ENCODE measurements at places on chromosomes 6 and 20.
A peak's percentile ranks its signal among the peaks of the same experiment; 100 is the strongest.

- H3K36me3 ChIP-seq: no peaks in the 10 kb centered on the region
- H3K4me1 ChIP-seq: peaks cover 2% of the 10 kb centered on the region
- H3K27me3 ChIP-seq: no peaks in the 10 kb centered on the region
- H3K4me3 ChIP-seq: no peak overlapping the region
- peak; percentile 14 for DNase-seq
Observed at GRCh38 chr6:125798734-125799508, 8.2 kb downstream of the NCOA7 start.

DNA sequence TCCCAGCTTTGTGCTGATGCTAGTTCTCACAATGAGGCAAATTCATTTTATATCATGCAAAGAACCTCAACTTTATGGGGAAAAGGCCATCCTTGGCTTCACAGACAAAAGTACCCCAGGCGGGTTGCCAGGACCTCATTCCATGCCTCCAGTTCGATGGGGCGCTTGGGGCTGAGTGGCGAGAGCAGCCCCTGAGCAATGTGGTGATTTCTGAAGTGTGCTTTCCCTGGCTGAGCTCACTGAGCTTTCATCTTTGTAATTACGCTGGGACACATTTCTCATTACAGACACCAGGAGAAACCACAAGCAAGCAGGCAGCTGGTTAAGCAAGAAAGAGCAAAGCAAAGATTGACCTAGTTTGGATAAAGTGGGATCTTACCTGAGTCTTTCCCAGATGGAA is 301.5 kb upstream of the CDH4 start:
- no peaks in the 10 kb centered on the region for H3K27me3 ChIP-seq
- no peak overlapping the region for H3K27ac ChIP-seq
- no peaks in the 10 kb centered on the region for H3K4me1 ChIP-seq
- H3K36me3 ChIP-seq: no peaks in the 10 kb centered on the region
- H3K4me3 ChIP-seq: no peak overlapping the region
- no peak for DNase-seq

GRCh38 chr6:13077117-13077516 is 251.2 kb downstream of the TBC1D7 start:
- H3K36me3 ChIP-seq: no peaks in the 10 kb centered on the region
- DNase-seq: no peak
- H3K27me3 ChIP-seq: no peaks in the 10 kb centered on the region
- H3K4me1 ChIP-seq: peaks cover 3% of the 10 kb centered on the region
- H3K4me3 ChIP-seq: no peak overlapping the region

DNA sequence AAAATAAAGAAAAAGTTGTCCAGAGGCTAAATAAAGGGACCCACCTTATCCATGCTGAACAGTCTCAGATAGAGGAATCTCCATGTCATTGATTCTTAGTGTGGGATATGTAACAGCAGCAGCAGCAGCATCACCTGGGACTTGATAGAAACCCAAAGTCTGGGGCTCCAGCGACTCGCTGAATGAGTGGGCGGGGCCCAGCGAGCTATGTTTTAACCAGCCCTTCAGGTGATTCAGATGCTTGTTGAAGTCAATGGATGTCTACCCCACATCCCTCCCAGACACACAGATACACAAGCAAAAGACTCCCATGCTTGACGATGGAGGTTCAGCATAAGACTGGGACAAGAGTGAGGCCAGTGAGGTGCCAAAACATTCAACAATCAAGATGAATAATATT is 298.6 kb downstream of the UBE3D start:
- no peak overlapping the region for H3K4me3 ChIP-seq
- H3K4me1 ChIP-seq: no peaks in the 10 kb centered on the region
- no peak for DNase-seq

DNA sequence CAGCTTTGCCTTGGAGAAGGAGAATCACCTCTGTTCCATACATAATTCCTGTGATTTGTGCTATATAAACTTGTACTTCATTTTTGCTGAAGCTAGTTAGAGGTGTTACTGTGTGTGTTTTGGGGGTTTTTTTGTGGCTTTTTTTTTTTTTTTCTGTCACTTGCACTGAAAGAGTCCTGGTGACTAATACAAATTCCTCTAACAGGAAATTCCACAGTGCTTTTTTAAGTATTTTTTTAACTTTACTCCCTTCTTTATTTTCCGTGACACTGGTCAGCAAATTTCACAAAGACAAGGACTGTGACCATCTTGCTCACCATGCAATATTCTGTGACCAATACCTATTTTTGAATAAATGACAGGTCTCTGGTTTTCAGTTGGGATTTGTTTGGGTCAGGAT is 110.5 kb downstream of the ISM1 start:
- H3K27me3 ChIP-seq: no peaks in the 10 kb centered on the region
- no peak for DNase-seq
- no peak overlapping the region for H3K27ac ChIP-seq
- no peak overlapping the region for H3K4me3 ChIP-seq
- no peaks in the 10 kb centered on the region for H3K36me3 ChIP-seq

- H3K4me1 ChIP-seq: no peaks in the 10 kb centered on the region
- no peak overlapping the region for H3K27ac ChIP-seq
- H3K36me3 ChIP-seq: no peaks in the 10 kb centered on the region
- no peaks in the 10 kb centered on the region for H3K27me3 ChIP-seq
Observed at GRCh38 chr6:109253366-109253765, 128.9 kb downstream of the CD164 start.

DNA sequence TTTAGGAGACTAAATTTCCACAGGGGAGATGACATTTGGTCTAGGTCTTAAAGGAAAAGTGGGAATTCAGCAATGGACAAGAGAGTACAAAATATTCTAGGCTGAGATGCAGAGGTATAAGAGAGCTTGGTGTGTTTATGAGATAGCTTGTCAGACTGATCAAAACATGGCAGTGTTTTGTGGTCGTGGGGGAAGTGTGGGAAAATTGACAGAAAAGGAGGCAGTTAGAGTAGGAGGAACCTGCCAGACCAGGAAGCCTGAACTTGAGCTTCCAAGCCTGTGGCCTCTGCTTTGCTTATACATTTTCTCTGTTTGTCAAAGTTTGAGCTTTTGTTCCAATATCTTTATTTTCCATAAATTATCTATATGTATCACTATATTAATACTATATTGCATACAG is 69.5 kb upstream of the MAP3K7 start:
- no peak overlapping the region for H3K27ac ChIP-seq
- no peaks in the 10 kb centered on the region for H3K36me3 ChIP-seq
- H3K27me3 ChIP-seq: no peaks in the 10 kb centered on the region
- DNase-seq: no peak
- H3K4me3 ChIP-seq: no peak overlapping the region

GRCh38 chr6:33633462-33634158 is 12.5 kb downstream of the ITPR3 start:
- H3K4me1 ChIP-seq: peaks cover 9% of the 10 kb centered on the region
- no peaks in the 10 kb centered on the region for H3K36me3 ChIP-seq

- H3K27ac ChIP-seq: no peak overlapping the region
- DNase-seq: no peak
- no peak overlapping the region for H3K4me3 ChIP-seq
- peaks cover 3% of the 10 kb centered on the region for H3K4me1 ChIP-seq
Observed at GRCh38 chr20:15653396-15654207, 919.6 kb downstream of the KIF16B start.

GRCh38 chr6:4055420-4056041 is 23.4 kb downstream of the FAM217A start:
- peak; percentile 29 for DNase-seq
- no peaks in the 10 kb centered on the region for H3K4me1 ChIP-seq
- peaks cover 4% of the 10 kb centered on the region for H3K36me3 ChIP-seq
- no peak overlapping the region for H3K4me3 ChIP-seq
- H3K27me3 ChIP-seq: no peaks in the 10 kb centered on the region

DNA sequence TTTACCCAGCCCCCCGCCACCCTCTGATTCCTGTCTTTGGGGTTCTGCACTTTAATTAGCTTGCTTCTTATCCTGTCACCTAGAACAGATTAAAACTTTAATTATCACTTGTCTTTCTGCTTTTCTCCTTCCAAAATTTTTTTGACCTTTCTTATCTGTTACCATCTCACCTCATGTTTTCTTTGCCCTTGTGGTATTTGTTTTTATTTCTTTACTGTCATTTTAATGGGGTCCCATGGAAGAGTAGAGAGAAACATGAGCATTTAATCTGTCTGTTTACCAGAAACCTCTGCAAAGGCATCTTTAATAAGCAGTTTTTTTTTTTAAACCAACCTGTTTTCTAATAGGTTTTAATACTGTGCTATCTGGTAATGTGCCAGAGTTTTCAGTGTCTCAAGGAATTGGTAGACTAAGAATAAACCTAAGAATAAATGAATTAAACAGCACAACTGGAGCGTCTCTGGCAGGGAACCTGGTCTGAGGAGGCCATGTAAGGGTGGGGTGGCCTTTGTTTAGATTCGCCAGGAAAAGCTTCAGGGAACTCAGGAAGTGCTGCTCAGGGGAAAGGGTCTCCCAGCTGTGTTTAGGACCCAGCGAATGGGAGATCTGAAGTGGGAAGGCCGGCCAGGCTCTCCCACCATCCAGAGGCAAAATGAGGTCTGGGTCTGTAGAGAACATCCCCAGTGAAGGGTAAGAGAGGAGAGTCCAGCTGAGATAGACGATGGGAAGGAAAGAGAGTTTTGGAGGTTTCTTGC is 69.8 kb downstream of the ARID1B start:
- H3K4me1 ChIP-seq: peaks cover 4% of the 10 kb centered on the region
- H3K27me3 ChIP-seq: no peaks in the 10 kb centered on the region
- peak; percentile 57 for DNase-seq
- no peak overlapping the region for H3K4me3 ChIP-seq
- H3K36me3 ChIP-seq: no peaks in the 10 kb centered on the region
- no peak overlapping the region for H3K27ac ChIP-seq

- H3K27ac ChIP-seq: no peak overlapping the region
- no peaks in the 10 kb centered on the region for H3K4me1 ChIP-seq
- no peaks in the 10 kb centered on the region for H3K27me3 ChIP-seq
Observed at GRCh38 chr6:51029561-51029960, 210.9 kb downstream of the TFAP2B start.

- no peaks in the 10 kb centered on the region for H3K27me3 ChIP-seq
- H3K27ac ChIP-seq: no peak overlapping the region
Observed at GRCh38 chr20:56634307-56634706, 5.2 kb downstream of the TFAP2C start.

GRCh38 chr6:169725125-169726048 is 1.1 kb upstream of the PHF10 start:
- no peaks in the 10 kb centered on the region for H3K4me1 ChIP-seq
- H3K36me3 ChIP-seq: no peaks in the 10 kb centered on the region
- no peaks in the 10 kb centered on the region for H3K27me3 ChIP-seq
- peak overlapping the region; percentile 98 for H3K27ac ChIP-seq

DNA sequence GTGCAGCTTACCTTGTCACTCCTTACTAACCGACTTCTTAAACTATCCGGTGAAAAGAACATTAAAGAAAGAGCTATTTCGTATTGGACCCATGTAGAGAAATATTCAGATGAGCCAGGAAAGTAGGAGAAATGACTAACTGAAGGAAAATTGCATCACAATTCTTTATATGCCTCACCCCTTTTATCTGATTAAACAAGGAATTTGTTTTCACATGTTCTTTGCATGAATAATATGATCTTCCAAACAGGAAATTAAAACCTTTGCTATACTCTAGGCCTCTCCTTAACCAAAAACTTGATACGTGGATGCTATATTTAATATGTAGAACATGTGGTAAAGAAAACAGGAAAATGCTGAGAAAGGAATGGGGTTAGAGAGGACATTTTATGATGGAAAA is 41.9 kb upstream of the LRRC1 start:
- no peaks in the 10 kb centered on the region for H3K36me3 ChIP-seq
- no peak for DNase-seq
- H3K27me3 ChIP-seq: no peaks in the 10 kb centered on the region
- no peak overlapping the region for H3K27ac ChIP-seq
- no peaks in the 10 kb centered on the region for H3K4me1 ChIP-seq

All from mesendoderm (in vitro differentiated cells).